ENCODE measurements at places on chromosomes 6 and 20.
A peak's percentile ranks its signal among the peaks of the same experiment; 100 is the strongest.

GRCh38 chr6:168080393-168081077 is 1.5 kb upstream of the FRMD1 start:
- DNase-seq: no peak

DNA sequence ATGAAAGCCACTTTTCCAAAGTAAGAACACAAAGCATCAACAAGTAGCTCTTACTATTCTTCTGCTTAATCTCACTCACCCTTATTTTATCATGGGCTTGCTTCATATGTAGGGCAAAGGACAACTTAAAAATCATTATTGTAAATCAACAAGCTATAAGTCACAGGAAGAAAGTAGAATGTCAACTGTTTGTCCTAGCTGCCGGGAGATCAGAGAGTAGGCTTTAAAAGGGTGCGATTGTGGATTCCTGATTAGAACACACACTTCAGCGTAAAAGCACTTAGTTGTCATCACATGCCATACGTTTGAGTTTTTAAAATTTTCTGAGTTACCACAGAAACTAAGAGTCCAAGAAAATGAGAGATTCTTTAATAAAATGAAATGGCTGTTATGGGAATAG is 44.4 kb upstream of the NHSL1 start:
- no peak for DNase-seq

- no peak for DNase-seq
Measured at GRCh38 chr20:1930165-1930564, 35.0 kb downstream of the SIRPA start.

DNA sequence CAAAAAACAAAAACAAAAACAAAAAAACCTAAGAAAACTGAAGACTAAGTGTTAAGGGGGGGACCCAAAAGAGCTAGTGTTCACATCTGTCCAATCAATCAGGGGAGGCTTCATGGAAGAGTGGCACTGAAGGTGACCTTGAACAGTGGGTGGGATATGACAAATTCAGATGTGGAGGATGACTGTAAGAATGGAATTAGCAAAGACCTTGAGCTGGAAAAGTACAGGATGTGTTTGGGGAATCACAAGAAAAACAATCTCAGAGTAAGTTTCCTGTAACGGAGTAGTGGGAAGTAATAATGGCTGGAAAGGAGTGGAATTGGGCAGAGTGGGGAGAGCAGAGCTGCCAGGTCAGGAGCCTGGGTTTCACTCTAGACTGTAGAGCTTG is 2.9 kb upstream of the IER3 start:
- DNase-seq: no peak

DNA sequence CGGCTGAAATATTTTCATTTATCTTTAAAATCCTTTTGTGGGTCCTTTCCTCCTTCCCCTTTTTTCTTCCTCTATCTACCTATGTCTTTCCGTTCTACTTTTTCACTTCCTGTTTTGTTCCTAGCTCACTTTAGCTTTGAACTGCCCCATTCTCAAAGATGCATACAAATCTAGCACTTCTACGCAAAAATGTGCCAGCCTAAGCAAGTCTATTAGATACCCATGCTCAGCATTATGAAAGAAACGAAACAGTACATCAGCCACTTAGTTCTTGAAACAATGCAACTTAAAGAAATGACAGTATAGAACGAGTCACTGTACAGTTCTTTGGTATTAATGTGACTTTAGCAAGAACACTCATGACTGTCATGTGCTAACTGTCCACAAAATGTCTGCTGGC is 47.3 kb upstream of the MARCKS start:
- DNase-seq: no peak

GRCh38 chr20:62795023-62795761 is 1.1 kb upstream of the MRGBP start:
- peak; percentile 66 for DNase-seq

DNA sequence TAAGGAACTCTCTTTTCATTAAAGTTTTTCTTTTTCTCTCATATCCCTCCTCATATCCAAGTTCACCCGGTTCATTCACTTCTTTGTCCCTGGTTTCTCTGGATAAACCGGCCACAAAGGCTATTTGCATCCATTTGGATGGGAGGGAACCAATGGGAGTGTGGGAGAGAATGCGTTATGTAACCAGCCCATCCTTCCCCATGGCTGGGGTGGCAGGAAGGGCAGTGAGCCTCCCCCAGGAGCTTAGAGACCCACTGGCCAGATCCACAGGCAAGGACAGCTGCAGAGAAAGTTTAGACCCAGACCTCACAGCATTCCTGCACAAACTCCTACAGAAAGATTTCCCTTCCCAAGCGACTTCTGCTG is 10.7 kb downstream of the CASS4 start:
- no peak for DNase-seq

GRCh38 chr20:62376112-62377063 is 9.3 kb upstream of the LAMA5 start:
- DNase-seq: no peak

GRCh38 chr6:43521836-43522235 is 4.9 kb downstream of the POLR1C start:
- no peak for DNase-seq

GRCh38 chr20:44319839-44320422 is 8.9 kb upstream of the FITM2 start:
- no peak for DNase-seq

DNA sequence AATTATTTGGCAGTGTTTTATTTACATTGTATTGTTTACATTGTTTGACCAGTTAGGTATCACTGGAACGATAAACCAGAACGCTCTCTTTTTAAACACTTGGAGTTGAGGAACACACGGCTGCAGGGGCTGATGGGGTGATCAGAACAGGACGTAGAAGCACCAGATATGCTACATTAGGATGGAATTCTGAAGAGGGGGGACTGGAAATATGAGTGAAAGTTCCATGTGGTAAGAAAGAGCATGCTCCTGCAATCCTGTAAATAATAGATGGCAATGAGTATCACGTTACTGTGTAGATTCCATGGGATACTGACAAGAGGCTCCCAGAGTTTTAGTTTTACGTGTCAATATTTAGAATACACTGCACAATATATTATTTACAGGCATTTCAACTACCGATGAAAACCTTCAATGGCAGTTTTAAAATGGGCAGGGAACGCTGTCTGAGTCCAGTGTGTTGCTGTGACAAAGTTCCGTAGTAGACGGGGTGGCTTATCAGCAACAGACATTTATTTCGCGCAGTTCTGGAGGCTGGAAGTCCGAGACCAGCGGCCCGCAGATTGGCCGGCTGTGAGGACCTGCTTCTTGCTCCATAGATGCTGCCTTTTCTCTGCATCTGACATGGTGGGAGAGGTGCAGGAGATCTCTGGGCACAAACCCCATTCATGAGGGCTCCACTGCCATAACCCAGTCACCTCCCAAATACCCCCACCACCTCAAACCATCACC is 43.1 kb downstream of the SYNJ2 start:
- DNase-seq: no peak

GRCh38 chr6:130756824-130757223 is 70.4 kb upstream of the SMLR1 start:
- no peak for DNase-seq

DNA sequence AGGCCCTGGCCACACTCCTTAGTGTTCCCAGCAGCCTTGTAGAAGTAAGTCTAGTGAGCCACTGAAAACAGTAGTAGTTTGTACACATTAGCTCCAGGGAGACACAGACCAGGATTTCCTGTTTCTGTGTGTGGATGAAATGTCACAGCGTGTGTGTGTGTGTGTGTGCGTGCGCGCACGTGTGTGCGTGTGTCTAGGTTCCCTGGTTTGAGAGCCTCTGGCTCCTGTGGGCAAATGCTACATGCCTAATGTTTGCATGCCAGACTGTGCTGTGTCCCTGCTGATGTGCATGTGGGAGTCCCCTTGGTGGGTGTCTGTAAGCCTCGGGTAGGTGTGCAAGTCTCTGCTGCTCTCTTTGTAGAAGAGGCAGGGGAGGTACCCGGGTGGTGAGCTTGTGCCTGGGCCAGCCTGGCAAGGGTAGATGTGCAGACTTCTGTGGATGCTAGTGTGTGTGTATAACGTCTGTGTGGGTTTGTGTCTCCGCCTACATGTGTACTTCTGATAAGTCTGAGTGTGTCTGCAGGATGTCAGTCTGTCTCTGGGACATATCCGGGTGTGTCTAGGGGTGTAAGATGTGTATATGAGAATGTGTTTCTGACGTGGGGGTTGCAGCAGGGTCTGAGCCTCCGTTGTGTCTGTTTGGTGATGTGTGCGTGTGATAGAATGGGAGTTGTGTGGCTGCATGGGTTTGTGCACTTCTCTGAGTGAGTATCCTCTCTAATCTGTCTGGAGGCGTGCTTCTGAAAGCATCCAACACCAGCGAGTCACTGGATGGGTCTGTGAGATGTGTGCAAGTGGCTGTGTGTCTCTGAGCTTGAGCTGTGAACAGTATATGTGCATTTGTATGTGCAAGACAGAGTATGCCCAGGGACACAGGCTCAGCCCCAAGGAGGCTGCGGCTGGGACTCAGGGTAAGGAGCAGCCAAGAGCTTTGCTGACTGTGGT is 19.0 kb upstream of the TLDC2 start:
- DNase-seq: peak; percentile 16

- no peak for DNase-seq
Measured at GRCh38 chr6:169999367-169999766, 247.9 kb downstream of the ERMARD start.

GRCh38 chr6:124479991-124480430 is 482.2 kb upstream of the RNF217 start:
- DNase-seq: no peak

DNA sequence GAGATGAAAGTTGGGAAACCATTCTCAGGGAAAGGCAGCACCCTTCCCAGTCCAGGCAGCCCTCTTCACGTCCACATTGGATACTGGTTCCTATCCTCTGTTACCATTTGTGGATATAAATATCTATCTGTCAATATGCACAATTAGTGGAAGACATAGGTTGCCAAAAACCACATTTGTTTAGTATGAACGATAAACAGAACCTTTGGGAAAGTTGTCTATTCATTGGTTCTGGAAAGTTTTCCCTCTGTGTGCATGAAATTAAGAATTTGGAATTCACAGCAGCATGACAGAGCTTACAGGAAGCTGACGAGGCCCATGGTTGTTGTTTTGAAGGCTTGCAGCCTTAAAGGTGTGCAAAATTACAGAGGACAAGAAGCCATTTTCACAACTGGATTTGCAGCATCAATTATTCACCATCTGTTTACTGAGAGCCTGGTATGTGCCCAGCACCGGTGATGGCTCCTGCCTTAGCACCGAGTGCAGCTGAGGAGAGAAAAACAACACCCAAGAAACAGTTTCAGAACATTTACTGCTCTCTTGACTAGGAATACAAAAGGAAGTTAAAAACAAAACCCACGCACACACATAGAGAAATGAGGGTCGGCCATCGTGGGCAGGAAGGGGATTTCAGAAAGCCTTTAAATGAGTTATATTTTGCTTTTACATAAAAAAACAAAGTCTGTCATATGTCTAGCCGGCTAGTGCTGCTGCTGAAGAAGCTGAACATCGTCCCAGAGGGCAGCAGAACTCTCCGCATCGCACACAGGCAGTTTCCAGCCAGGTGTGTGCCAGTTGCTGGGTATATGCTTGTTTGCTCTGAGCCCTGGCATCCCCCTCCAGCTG is 319.6 kb downstream of the FARS2 start:
- no peak for DNase-seq

DNA sequence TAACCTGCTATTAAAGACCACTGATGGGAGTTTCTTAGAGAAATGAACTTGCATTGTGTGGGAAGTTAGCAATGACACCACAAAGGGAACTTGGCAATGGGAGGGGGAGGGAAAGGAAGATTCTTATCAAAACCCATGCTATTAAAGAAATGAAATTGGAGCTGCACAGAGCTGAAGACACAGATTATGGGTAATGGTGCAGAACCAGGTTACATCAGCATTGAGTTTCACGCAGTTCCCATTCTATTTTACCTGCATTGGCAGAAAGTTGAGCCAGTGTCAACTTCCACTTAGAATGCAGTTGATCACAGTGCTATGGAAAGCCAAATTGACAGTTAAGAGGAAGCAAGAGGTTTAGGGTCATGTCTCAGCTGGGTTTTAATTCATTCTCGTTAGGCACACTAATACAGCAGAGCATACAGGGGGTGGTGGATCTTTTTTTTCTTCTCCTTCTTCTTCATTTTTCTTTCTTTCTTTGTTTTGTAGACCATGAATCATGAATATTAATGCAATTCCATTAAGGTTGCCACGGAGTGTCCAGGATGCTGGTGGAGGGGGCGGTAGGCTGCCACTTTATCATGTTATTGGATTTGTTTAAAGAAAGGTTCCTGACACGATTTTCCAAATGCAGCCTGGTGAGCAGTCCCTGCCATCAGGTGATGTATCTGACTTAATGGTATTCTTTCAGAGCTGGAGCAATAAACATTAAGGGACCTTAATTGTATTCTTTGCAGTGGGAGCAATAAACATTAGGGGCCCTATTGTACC is 1092.0 kb upstream of the MAP3K7 start:
- no peak for DNase-seq

GRCh38 chr6:20610636-20611370 is 76.5 kb downstream of the CDKAL1 start:
- DNase-seq: no peak

- DNase-seq: no peak
Measured at GRCh38 chr6:114432400-114432799, 89.6 kb upstream of the HS3ST5 start.

GRCh38 chr6:166525567-166525966 is 60.9 kb downstream of the RAMACL start:
- no peak for DNase-seq

DNA sequence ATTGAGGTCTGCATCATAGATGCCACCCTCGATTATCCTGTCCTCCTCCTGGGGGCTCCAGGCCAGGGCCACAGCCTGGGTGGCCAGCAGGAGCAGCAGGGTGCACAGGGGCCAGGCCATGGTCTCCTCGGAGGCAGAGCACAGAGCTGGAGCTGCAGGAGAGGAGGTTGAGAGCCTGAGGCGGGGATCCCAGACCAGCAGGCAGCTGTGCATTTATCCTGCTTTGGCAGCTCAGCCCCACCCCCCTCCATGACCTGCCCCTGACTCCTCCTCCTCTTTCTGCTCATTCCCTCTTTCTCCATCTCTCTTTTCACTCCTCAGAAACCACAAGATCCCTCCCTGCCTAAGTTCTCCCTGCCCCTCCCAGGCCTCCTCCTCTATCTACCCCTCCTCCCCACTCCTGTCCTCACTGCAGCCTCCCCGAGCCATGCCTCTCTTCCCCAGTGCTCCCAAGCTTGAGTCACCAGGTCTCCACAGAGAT is at the start of gene CST2:
Gene CST2, minus strand, starts transcription at position 189 of the 481 bp plus-strand sequence. Its CDS starts 69 bp downstream, at position 120.
- DNase-seq: no peak

GRCh38 chr6:14824484-14825275 is 421.2 kb upstream of the JARID2 start:
- no peak for DNase-seq

DNA sequence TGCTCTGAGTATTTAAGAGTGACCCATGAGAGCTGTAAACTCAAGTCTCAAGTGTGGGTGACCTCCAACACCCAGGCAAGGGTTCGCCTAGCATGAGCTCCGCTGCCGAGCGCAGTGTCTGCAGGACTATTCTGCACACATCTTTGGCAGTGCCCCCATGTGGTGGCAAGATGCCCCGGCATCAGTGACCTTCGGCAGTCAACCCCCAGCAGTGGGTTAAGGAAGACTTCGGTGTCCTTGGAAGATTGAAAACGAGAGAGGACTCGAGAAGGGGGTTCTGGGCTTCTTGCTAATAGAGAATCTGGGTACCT is 43.1 kb downstream of the RBM38 start:
- no peak for DNase-seq

All from stimulated activated CD4-positive, alpha-beta T cell treated with anti-CD3 and anti-CD28 coated beads, Interleukin-2, amount 100 ng/mL, for 48 hours (primary cell).